NCI-H524 (cell line): ENCODE measurements at places on chromosomes 3 and 15.

- DNase-seq: no peak
Observed at GRCh38 chr3:36206956-36207580, 173.2 kb upstream of the STAC start.

DNA sequence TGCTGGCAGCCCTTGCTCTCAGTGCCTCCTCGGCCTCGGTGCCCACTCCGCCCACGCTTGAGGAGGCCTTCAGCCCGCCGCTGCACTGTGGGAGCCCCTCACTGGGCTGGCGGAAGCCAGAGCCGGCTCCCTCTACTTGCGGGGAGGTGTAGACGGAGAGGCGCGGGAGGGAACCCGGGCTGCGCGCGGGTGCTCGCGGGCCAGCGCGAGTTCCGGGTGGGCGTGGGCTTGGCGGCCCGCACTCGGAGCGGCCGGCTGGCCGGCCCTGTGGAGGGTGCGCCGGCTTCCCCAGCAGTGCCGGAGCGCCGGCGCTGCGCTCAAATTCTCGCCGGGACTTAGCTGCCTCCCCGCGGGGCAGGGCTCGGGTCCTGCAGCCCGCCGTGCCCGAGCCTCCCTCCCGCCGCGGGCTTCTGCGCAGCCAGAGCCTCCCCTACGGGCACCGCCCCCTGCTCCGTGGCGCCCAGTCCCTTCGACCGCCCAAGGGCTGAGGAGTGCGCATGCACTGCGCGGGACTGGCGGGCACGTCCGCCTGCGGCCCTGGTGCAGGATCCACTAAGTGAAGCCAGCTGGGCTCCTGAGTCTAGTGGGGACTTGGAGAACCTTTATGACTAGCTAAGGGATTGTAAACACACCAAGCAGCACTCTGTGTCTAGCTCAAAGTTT is 231.5 kb downstream of the EFHB start:
- no peak for DNase-seq

DNA sequence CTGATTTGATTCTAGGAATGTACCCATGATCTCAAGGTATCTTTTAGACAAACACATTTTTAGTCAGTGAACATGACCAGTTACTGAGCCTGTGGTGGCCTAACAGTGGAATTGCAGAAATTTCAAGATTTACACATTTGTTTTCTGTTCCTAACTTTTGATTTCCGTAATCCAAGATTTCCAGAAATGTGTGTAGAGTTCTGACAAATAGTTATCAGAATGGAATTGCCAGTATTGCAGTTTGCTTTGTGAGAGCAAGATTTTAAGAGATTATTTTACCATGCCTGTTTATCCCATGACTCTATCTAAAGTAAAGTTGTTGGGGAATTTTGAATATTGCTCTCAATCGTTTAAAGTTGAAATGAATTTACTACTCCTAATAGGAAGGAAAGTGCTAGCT is 11.7 kb upstream of the UTS2B start:
- DNase-seq: no peak

GRCh38 chr3:47418167-47419082 is 37.6 kb downstream of the PTPN23 start:
- no peak for DNase-seq

- peak; percentile 37 for DNase-seq
Observed at GRCh38 chr3:115272036-115272824, 125.1 kb upstream of the ZBTB20 start.

DNA sequence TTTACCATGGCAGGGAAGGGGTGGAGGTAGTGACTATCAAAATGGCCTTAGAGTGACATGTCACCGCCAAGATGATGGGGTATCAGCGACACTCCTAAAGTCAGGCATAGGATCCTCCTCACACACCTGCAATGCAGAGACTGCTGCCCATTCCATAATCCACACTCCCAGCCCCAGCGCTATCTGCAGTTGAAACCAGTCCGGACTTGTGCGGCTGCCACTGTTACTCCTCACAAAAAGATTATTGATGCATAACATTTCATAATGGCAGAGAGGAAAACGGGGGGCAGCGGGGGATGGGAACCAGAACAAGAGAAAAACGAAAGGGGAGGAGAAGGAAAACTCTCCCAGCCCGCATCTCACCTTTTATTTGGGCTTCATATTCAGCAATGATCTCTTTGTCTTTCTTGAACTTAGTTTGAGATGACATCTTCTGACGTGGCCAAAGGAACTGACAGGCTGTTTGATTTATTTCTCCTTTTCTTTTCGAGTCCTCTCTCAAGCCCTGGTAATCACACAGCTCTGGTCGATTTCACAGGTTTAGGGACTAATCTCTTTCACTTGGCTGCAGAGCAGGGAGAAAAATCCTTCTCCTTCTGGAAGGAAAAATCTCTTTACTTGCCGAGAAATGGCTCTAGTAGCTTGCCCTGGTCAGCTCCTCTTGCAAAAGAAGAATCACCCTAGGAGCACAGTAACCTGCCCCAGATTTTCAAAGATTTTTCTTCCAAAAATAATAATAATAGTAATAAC is 749 bp downstream of the SRGAP3 start:
- peak; percentile 64 for DNase-seq
